Hair follicular keratinocyte (primary cell): ENCODE measurements at places on chromosomes 2 and 18. TPM values are rescaled to one million over a fixed set of nuclear protein-coding genes. Genes with fewer than 3 reads are reported as not detected.

Gene TCF23
- 0.04 TPM in 1 of 2 replicates, not detected in the other for total RNA-seq

Gene IL1B
- total RNA-seq = 199 and 298 TPM in 2 replicates

Gene GPR45
- total RNA-seq = not detected in 2 replicates

Gene SNORC
- total RNA-seq = 0.04 and 1.2 TPM in 2 replicates

Gene IL18R1
- 2.0 and 2.1 TPM in 2 replicates for total RNA-seq
